ENCODE measurements at places on chromosomes 2 and 18.
A peak's percentile ranks its signal among the peaks of the same experiment; 100 is the strongest.

DNA sequence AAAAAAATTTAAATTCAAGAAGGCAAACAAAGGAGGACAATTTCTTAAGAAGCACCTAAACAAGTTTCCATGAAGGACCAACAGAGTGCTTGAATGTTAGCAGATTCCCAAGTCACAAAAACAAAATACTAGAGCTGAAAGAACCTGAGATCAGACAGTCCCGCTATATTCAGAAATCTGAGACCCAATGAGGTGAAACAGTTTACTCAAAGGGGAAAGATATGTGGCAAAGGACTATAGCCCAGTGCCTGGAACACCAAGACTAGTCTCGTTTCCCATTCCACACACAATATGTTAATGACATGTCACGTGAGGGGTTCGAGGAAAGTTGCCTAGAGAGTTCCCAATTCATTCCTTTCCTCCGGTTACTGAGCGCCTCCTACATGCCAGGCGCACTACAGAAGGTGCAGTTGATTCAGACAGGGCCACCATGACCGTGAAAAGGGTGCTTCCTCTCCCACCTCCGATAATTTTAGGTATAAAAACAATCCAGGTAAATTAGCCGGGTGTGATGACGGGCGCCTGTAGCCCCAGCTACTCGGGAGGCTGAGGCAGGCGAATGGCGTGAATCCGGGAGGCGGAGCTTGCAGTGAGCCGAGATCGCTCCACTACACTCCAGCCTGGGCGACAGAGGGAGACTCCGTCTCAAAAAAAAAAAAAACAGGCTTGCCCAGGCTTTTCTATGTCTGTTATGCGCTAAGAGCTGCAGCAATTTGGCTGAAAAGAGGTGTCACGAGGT is 617 bp downstream of the SRBD1 start:
- DNase-seq, result peak; percentile 51

- no peak for DNase-seq
These were observed 88.9 kb downstream of the MYL12B start for GRCh38 chr18:3350566-3351527.

DNA sequence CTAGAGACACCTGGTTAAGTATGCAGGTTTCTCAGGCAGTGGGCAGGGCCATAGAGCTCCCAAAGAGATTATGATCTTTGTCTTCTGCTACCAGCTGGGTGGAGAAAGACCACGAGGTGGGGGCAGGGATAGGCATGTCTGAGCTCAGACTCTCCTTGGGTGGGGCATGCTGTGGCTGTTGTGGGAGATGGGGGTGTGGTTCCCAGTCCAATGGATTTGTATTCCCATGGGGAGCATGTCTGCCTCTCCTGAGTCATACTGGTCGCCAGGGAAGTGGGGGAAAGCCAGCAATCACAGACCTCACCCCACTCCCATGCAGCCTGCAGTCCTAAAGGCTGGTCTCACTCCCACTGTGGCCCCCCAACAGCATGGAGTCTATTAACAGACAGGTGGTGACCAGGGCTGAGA is 31.4 kb upstream of the RHOB start:
- no peak for DNase-seq

- DNase-seq, result no peak
These were observed 577 bp downstream of the EHBP1 start for GRCh38 chr2:62705859-62706720.

GRCh38 chr2:229282758-229283546 is 11.9 kb upstream of the PID1 start:
- no peak for DNase-seq

Data from CD4-positive, alpha-beta T cell treated with Interleukin-12 subunit alpha and Interleukin-12 subunit beta, for 1 hour (primary cell).